Renal cortical epithelial cell (primary cell): ENCODE measurements at places on chromosomes 12 and 14.
A peak's percentile ranks its signal among the peaks of the same experiment; 100 is the strongest.

- DNase-seq: peak; percentile 55
Measured at GRCh38 chr14:91649930-91650329, 82.0 kb downstream of the CATSPERB start.

- no peak for DNase-seq
Measured at GRCh38 chr12:1564067-1564466, 30.3 kb downstream of the FBXL14 start.

DNA sequence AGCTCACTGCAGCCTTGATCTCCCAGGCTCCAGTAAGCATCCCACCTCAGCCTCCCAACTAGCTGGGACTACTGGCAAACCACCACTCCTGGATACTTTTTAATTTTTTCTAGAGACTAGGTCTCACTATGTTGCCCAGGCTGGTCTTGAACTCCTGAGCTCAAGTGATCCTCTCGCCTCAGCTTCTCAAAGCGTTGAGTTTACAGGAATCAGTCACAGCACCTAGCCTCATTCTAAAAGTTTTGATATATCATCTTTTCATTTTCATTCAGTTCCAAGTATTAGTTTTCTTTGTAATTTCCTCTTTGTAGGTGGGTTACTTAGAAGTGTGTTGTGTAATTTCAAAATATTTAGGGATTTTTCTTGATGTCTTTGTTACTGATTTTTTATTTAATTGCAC lies 9.6 kb downstream of the CBX5 start:
- DNase-seq: no peak

- DNase-seq: no peak
Measured at GRCh38 chr14:104773505-104774452, 20.8 kb downstream of the SIVA1 start.

- DNase-seq: no peak
Measured at GRCh38 chr14:47009615-47010014, 358.0 kb upstream of the RPL10L start.

DNA sequence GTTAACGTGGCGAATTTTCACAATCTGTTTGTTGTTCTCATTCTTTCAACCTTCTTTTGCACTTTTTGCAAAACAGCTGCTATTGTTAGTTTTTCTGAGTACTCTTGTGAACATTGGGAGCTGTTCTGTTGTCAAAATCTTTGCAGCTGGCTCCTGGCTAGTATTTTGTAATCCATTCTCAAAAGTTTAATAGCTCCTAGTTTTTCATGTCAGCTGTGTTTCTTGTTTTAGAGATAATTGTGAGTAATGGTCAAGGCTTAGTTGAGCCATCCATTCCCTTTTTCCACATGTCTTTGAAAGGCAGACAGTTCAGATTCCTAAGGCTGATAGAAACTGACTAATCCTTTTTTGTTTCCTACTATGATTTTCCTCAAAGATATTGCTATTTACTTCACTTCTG lies 39.1 kb upstream of the CRADD start:
- DNase-seq: peak; percentile 23

DNA sequence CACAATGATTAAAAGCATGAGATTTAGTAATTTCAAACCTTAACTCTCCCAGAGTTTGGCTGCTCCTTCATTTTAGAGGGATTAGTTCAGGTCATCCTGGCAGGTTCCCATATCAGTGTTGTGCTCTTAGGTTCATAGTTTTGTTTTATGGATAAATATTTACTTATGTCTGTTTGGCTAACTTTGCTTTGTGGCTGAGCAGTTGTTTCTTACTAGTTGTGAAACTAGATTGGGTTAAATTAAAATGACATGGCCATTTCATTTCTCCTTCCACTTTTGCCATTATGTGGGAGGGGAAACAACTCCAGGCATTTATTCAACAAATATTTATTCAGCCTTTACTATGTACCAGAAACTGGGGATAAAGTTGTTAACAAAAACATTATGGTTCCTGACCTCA lies 158.8 kb downstream of the TMTC3 start:
- no peak for DNase-seq

GRCh38 chr12:1425396-1425729 lies 169.0 kb downstream of the FBXL14 start:
- DNase-seq: no peak

GRCh38 chr12:27585739-27586265 lies 61.8 kb downstream of the PPFIBP1 start:
- DNase-seq: peak; percentile 87

GRCh38 chr12:124764451-124764850 lies 99.2 kb downstream of the SCARB1 start:
- DNase-seq: peak; percentile 66

DNA sequence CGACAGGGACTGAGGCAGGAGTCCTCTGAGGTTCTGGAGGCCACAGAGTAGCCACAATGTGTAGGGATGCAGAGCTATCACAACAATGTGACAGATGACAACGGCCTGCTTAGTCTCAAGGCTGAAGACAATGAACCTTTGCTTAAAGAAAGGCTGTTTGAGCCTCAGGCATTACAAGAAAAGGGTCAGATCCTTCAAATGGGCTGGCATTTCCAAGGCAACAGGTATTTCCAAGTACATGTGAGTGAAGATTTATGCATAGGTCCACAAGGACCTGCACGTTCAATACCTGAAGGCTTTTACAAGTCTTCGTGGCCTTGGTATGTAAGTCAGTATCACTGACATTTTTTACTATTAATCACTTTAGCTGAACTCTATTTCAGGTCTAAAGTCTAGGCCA lies 62.0 kb downstream of the TMCC3 start:
- no peak for DNase-seq

DNA sequence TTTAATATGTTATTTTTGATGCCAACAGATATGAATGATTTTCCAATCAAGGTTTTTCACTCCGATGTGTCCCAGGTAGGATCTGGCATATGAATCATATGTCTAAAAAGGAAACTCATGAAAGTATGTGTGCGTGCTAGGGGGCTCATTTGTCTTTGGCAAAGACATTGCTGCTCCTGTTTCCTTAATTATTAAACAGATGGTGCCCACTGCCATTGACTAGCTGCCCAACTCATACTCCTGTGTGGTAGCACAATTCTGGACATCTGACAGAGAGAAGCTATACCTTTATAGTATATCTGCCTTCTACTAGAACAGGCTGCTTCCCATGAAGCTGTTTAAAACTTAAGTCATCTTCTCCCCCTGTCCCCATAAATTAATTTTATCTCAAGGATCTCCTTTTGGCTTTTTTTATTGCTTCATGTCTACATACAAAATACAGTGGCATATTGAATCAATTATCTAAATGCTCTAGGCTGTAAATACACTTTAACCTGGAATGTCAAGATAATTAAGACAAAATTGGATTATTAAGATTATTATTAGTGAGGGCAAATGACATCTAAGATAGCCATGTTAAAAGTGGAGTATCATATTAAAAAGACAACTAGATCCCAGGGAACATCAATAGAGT lies 1.4 kb upstream of the PDE3A start:
- DNase-seq: no peak

DNA sequence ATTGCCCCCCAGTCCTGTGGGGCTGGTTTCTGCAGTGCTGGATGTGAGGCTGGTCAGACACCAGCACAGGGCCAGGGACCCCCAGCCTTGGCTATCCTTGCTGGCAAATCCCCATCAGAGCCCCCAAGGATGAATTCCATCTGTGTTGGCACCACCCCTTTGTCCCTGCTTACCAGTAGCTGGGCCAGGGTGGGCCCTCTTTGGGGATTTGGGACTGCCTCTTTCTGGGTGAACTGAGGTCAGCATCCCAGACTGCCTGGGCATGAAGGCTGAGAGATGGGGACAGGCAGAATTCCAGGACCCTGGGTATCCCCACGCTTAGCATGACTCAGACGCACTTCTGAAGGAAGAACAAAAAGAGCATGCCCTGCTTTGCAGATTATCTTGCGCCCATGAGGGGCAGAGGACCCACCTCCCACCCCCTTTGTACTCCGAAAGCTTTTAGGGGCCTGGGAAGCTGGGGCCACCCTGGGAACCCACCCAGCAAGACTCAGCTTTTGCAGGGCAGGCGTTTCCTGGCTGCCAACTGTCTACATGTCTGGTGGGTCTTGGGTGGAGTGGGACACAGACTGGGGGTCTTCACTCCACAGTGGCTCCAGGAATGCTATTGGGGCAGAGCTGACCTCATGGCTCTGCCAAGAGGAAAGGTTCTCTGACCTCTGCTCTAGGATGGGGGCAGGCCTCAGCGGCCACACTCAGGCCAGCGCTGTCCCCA lies 26.8 kb downstream of the RFLNA start:
- no peak for DNase-seq

DNA sequence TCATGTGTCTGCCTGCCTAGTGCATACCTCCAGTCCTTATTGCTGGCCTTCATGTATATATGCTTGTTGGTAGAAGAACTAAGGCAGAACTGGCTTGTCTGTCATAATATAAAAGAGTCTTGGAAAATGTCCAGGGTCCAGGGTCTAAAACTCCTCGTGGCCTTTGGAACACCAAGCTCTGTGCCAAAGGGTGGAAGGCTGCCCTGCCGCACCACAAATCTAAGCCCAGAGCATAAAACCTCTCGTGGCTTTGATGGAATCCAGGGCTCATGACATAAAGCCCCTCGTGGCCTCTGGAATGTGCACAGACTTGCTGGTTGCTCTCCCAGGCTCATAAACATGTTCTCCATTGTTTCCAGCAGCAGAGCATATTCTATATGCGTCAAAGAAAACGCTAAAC lies 107.9 kb downstream of the BBS10 start:
- DNase-seq: no peak

- peak; percentile 96 for DNase-seq
Measured at GRCh38 chr12:116813271-116814041, 67.8 kb downstream of the HRK start.

GRCh38 chr14:94143239-94143638 lies 13.8 kb upstream of the IFI27L2 start:
- DNase-seq: no peak

- no peak for DNase-seq
Measured at GRCh38 chr14:68927956-68928675, 51.0 kb downstream of the ACTN1 start.

- no peak for DNase-seq
Measured at GRCh38 chr14:74853581-74853980, 22.4 kb downstream of the PROX2 start.

DNA sequence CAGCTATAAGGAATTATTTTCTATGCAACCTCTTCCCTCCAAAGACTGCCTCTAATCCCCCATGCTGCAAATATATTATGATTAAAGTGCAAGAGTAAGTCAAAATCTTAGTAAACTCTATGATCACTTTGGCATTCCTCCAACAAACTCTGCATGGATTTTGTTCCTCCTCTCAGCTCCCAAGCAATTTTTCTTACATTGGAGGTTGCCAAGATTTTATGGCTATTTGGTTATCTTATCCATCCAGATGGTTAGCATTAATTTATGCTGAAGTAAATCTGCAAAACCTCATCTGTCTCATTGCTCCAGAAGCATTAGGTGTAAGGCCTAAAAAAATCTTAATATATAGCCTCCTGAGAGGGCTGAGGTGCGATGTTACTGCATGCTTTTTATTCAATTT lies 228.1 kb downstream of the CHST11 start:
- DNase-seq: no peak

DNA sequence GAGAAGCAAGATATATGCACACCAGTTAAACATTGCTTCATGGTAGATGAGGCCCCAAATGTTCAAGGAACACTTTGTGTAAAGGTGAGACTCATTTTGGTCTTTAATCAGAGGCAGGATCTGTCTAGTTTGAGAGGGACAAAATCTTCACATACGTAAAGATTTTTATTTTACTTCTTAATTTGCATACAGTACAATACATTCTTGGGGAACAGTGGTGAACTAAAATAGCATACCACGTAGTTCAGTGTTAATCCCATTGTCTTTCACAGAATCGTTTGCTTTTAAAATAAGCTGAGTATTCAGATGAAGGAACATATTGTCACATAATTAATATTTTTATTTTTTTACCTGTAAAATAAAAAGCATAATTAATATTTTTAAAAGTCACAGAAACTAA lies 43.3 kb downstream of the GPATCH2L start:
- DNase-seq: no peak

GRCh38 chr14:42994051-42994736 lies 1387.5 kb downstream of the LRFN5 start:
- DNase-seq: peak; percentile 22

DNA sequence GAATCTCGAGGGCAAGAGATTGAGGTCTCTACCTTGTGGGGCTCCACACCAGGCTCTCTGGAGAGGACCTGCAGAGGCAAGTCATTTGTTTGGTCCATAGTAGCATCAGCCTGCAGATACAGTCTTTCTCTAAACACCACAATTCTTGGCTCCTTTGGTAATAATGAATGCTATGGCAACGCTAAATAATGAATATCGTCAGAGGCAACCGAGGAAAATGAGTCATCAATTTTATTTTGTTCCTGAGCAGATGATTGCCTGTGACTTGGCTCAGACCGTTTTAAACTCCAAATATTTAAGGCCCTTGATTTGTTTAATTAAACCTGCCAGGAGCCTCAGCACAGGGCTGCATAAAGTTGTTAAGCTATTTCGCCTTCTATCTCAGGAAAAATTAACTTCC lies 924.1 kb upstream of the TMEM132C start:
- DNase-seq: no peak

GRCh38 chr12:104677441-104678089 lies 220.8 kb downstream of the CHST11 start:
- DNase-seq: peak; percentile 28

GRCh38 chr14:62081951-62082350 lies 319.7 kb downstream of the SNAPC1 start:
- DNase-seq: no peak

DNA sequence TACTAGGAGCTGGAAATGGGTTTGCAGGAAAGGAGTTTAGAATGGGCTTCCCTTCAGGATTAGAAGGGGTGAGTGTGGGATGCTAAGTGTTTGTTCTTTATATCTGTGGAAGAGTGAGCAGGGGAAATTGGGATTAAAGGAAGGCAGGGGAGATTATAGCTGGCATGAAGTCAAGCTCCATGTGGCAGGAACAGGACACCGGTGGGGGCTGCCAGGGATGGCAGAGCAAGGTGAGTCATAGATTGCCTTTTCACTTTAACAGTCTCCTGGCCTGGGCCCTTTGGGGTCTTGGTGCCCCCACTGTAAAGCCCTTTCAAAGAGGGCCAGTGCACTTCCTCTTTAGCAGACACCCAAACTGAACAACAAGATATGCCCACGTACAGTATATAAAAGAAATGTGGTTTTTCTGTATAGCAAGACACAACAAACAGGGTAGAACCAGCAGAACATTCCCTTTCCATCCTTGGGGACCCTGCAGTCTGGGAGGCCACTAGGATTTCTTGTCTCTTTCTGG lies 23.1 kb upstream of the FBXO21 start:
- no peak for DNase-seq

- no peak for DNase-seq
Measured at GRCh38 chr14:71169861-71170260, 262.6 kb downstream of the PCNX1 start.

DNA sequence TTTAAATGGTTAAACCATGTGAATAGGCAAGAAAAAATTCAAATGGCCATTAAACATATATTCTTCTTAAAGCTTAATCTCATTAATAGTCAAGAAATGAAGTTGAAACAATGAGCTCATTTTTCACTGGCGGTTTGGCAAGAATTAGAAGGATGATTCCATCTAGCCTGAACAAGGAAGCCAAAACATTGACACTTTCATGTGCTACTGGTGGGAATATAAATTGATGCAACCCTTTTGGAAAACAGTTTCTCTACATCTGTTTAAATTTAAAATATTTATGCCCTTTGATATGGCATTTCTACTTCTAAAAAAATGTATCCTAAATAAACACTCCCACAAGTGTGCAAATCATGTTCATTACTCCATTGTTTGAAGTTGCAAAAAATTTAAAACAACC lies 174.7 kb upstream of the HIF1A start:
- DNase-seq: no peak
